ENCODE measurements at places on chromosomes 12 and 14.

DNA sequence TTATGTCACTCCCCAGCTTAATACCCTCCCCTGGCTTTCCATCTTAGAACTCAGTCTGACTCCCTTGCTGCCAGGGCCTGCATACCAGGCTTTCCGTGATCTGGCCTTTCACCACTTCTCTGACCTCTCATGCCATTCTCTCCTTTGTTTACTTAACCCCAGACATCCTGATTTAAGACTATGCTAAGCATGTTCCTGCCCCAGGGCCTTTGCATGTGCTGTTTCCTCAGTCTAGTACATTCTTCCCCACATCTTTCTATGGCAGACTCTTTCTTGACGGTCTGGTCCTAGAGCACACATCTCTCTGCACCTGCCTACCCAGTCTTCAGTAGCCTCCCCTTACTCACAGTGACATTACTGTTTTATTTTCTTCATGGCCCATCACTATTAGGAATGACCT lies 42.2 kb downstream of the PLXNC1 start:
- no peak for DNase-seq

GRCh38 chr12:108046650-108047049 lies 82.4 kb upstream of the WSCD2 start:
- DNase-seq, result no peak

DNA sequence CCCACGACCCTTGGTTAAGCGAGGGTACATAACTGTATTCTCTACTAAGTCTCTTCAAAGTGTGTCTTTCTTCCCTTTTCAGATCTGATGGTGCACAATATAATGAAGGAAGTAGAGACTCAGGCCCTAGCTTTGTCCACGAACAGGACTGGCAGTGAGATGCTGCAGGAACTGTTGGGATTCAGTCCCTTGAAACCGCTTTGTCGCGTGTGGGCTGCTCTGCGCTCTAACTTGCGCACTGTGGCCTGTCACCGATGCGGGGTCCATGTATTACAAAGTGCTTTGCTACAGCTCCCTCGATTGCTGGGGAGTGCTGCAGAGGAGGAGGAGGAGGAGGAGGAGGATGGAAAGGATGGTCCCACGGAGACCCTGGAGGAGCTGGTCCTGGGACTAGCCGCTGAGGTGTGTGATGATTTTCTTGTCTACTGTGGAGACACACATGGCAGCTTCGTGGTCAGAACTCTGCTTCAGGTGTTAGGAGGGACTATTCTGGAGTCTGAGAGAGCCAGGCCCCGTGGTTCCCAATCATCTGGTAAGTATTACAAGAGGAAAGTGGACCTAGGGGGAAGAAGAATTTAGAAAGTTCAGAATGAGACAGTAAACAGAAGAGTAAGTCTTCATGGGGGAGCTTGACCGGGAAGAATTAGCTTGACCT lies 803 bp downstream of the NOP9 start:
- no peak for DNase-seq

GRCh38 chr14:95044463-95045105 lies 112.7 kb downstream of the DICER1 start:
- DNase-seq, result no peak

DNA sequence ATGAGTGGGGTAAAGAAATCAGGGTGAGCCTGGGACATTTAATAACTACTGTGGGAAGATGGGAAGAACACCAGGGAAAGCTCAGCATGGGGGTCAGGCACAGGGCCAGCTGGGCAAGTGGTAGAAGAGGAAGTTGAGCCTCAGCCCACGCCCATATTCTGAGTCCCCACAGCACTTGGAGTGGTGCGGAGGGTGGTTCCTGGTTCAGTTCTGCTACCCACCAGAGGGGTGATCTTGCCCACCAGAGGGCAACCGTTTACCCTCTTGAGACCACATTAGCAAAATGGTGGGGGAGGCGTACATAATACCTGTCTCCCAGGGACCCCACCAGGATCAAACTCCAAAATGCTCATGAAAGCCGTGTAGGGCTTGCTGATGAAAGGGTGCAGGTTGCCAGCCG lies 16.8 kb upstream of the ANKRD33 start:
- no peak for DNase-seq

DNA sequence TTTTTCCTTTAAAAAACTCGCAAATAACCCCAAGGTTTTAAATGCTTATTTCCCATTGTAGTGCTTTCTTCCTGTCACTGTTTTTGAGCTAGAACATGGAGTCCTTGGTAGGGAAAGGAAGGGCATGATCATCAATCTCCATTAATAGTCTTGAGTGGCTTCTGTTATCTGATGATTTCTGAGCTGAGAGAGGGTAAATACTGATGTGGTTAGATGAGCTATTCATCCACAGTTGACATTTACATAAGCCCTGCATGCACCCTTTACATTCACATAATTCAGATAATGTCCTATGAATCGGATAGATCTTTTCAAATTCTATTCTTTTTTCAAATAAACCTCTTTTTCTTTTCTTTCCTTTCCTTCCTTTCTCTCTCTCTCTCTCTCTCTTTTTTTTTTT lies 81.4 kb downstream of the NTN4 start:
- DNase-seq, result peak; percentile 33

DNA sequence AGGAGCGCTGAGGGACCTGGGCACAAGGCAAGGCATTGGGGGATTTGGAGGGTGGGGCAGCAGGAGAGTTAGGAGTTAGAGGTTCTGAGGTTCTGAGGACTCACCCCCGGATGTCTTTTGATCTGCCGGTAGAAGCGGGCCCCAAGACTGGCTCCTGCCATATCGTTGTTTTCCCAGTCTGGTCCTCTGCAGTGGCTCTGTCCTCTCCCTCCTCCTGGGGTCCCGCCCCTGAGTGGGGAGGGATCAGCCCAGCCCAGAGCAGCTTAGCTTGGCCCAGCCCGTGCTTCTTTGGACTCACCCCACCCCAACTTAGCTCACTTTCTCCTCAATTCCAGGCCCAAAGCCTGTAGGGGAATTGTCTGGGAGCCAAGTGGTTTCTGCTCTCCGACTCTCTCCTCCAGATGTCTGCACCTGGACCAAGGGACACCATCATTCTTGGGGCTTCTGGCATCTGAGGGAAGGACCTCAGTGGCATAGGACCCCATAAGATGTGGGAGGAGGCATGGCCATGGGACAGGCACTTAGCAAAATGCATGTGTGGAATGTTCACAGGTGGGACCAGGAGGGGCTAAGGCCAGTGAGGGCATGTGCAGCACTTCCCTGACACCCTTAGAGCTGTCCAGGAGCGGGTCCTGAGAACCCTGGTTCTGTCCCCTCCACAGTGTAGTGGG lies 7.5 kb downstream of the SHMT2 start:
- no peak for DNase-seq

GRCh38 chr12:53453953-53454640 lies 2.2 kb downstream of the PCBP2 start:
- DNase-seq, result no peak

- DNase-seq, result no peak
Measured at GRCh38 chr14:67547224-67547780, 14.2 kb downstream of the PLEKHH1 start.

DNA sequence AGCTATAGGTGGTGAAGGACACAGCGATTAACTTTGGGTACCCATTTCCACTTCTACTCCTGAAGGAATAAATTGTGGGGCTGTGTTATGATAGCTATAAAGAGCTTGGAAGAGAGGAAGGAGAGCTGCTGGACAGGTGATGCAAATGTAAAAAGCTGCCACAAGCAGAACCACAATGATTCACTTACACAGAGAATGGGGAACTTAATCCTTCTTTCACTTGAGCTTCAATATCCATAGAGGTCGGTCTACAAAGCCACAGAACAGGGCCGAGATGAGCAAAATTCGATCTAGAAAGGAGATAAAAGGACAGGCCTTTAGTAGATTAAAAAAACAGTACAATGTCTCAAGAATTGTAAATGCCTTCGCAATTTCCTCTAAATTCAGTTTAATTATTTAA lies 831.1 kb downstream of the LRFN5 start:
- no peak for DNase-seq

DNA sequence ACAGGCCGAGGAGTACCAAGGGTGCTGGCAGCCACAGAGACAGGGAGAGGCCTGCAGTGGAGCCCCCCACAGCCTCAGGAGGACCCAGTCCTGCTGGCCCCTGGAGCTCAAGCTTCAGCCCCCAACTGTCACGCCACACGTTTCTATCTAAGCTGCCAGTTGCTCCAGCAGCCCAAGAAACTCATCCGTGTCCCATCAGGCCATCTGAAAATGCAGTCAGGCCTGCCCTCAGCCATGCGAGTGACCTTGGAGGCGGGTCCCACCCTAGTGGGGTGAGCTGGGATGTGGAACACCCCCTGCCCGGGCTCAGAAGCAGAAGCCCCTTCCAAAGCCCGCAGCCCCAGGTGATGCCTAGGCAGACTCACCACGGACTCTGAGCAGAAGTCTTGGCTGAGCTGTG lies 158.9 kb downstream of the RIMBP2 start:
- no peak for DNase-seq

GRCh38 chr14:59225281-59225680 lies 36.8 kb downstream of the DAAM1 start:
- no peak for DNase-seq

DNA sequence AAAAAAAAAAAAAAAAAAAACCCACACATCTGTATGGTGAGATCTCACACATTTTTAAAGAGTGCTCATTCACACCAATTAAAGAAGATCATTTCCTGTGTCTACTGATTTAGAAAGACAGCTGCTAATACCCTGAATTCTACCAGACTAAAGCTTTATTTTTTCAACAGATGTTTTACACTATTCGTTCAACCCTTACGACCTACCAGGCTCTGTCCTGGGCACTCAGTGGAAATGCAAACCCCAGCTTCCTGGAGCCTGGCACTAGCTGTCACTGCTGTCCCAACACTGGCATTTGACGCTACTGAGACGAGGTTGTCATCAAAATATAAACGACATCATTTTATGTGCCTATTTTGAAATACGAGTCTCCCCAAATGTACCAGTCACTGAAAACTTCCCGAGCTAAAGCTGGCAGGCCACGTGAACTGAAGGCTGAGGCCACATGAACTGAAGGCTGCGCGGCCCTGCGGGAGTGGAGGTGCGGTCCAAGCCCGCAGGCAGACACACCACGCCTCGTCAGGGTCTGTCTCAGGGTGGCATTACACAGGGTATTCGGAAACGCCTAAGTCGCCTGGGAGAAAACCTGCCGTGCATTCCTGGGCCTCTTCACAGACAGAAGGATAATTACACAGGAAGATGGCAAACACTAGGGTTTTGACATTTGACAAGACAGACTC lies 27.2 kb downstream of the SLC15A4 start:
- no peak for DNase-seq

DNA sequence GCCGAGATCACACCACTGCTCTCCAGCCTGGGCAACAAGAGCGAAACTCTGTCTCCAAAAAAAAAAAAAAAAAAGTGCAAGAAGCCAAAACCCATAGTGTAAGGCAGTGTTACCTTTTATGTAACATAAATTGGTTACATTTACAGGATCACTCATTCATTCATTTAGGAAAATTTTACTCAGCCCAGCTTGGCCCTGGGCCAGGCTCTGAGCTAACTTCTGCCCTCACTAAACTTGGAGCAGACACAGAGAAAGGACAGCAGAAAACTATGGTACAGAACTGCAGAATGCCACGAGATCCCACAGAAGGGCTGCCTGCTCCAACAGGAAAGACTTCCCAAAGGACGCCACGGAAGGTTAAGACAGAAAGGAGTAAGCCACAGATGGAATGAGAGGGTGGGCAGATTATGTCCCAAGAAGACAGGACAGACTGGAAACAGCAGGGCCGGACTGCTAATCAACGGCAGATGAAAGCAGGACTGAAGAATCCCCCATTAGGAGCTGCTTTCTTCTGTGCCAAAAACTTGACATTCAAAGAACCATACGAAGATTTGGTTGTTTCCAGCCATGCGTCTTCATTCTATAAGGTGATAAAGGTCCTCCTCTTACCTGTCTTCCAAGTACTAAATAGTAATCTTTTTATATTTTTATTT lies 18.9 kb downstream of the PPP1R13B start:
- DNase-seq, result no peak

GRCh38 chr12:50110762-50111351 lies 1.2 kb upstream of the COX14 start:
- no peak for DNase-seq

DNA sequence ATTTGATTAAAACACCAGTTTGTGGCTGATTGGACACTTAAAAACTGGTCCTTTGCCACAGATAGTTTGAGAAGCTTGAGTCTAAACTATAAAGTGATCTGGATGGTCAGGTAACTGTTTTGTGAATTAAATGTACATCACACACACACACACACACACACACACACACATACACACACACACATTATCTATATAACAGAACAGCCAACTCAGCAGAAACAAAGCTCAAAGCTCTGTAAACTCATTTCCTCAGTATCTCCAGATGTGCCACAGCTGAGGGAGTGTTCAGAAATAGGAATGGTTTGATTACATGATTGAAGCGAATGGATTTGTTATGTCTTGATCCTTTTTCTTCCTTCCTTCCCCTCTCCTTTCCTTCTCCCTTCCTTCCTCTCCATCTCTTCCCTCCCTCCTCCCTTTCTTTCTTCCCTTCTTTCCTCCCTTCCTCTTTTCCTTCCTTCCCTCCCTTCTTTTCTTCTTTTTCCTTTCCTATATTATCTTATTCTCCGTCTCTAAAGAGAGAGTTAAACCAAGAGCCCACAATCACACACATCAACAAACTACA lies 100.3 kb downstream of the LLPH start:
- no peak for DNase-seq

GRCh38 chr12:65853489-65854157 lies 29.3 kb downstream of the HMGA2 start:
- DNase-seq, result no peak

DNA sequence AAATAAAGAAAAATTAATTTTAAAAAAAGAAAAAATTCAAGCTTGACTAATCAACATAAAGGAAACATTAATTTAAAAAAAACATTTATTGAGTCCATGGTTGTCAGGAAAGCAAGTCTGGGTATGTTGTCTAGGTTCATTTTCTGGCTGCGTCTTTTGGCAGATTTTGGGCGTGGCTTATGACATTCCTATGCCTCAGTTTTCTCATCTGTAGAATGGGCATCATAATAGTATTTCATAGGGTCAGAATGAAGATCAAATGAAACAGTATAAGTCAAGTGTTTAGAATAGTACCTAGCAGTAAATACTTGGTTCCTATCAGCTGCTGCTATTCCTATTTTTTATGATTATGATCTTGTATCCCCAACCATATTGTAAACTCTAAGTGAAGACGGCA lies 40.5 kb downstream of the MYO1H start:
- no peak for DNase-seq

DNA sequence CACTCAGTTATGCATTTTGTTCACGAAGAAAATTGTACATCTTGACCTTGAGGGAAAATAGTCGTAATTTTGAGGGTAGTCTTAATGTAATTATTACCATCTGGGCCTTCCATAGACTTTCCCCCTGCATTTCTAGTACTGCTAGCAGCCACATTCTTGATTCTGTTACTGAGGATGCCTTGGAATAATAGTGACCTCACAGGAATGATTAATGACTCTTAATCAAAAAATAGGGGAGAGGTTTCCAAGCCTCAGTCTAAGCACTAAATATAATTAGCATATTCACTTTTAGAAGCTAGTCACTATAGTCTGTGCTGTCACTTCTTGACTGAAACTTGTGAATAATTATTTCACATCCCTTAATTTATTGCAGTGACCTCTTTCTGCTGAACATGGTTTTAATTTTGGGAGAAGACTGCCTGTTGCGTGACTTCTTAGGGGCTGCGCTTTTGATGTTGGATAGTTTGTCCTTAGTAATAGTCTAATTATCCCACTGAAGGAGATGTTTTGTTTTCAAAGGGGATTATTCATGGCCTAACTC lies 400.5 kb downstream of the ADAMTS20 start:
- DNase-seq, result no peak
